ENCODE measurements at places on chromosomes 5 and 9.

DNA sequence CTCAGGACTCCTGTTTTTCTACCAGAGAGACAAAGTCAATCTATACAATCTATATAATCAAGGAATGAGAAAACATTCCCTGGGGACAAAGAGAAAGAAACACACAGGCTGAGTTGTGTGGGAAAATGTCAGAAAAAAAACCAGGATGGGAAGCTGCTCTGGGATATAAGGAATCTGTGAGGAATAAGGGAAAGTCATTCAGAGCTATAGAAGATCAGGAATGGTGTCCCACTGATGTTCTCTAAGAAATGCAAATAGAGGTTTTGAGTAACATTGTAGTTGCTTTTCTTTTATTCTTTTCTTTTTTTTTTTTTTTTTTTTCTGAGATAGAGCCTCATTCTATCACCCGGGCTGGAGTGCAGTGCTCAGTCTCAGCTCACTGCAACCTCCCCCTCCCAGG lies 605.9 kb upstream of the KLF4 start:
- DNase-seq, result no peak

- no peak for DNase-seq
Measured at GRCh38 chr9:134886413-134886913, 5.9 kb downstream of the FCN2 start.

GRCh38 chr9:7028591-7028990 lies 270.8 kb downstream of the KDM4C start:
- DNase-seq, result no peak

DNA sequence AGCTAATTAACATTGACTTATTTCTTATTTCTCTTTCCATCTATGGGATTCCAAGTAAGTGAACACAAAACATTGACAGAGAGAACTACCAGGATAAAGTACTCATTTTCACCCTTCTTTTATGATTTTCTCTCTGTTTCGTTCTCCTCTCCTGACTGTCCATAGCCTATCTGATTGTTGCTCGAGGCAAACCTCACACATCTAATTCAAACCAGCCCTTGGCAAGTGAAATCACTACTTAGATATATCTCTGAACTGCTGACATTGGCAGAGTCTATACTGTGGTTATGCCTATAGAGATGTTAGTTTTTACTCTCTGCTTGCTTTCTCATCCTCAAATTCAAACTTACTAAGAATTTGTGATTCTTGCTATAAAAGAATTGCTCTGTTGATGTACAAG lies 248.8 kb downstream of the ISL1 start:
- no peak for DNase-seq

DNA sequence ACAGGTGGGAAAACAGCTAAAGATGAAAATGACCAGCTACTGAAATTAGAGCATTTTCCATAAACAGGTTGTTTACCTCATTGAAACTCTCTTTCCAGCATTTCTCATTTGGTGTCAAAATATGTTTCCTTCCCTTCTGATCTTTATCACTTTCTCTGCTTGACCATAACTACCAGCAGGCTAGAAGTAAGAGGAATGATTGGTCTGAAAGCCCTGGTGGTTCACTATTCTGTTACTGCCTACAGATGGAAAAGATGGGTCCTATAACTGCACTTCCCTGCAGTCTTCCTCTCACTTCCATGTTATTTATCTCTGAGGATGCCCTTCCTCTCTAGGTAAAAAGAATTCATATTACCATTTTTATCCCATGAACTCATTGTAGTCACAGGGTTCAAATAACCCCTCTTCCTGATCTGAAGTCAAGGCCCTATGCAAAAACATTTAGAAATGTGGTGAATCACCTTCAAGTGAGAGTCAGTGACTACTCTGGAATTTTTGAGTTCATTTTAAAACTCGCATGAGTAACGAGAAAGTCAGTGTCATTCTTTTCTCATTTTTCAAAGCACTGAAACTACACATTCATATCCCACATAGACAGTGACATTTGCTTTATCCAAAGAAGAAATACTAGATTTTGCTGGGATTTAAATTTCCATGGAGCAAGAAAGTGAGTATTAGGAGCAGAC lies 51.7 kb downstream of the ZNF474 start:
- no peak for DNase-seq

- no peak for DNase-seq
Measured at GRCh38 chr5:158142156-158142555, 283.2 kb upstream of the CLINT1 start.

DNA sequence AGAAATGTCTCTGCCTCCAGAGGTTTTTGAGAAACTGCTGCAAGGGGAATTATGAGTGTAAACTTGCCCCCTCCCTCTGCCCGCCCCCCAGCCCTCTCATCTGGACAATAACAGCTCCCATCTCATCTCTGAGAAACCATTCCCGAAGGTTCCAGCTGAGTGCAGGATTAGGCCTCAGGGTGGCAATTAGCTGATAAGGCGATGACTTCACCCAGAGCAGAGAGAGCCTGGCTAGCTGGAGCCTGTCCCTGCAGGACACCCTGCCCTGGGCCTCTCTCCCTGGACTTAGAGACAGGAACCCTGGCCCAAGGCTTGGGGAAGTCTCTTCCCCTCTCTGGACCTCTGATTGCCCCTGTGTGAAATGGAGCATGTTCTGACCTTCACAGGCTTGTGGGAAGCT lies 45.7 kb upstream of the HAND1 start:
- no peak for DNase-seq

Measured in HT-29 (cell line).